ENCODE measurements at places on chromosomes 1 and 21.
A peak's percentile ranks its signal among the peaks of the same experiment; 100 is the strongest.

DNA sequence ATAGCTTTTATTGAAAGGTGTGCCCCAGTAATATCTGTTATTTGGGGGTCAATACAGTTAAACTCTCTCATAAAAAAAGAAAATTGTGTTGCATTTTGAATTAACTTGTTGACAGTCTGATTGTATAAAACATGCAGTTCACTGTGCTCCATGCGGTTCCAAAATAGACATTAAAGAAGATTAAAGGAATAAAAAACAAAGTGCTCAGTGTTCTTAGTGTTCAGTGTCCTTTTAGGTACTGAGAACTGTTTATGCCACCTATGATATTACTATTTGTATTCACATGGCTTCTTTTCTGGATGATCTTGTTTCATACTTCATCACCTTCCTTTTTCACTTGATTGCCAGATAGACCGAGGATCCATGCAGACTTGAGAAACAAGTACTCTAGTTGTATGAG, 15.3 kb upstream of the SGIP1 start:
- DNase-seq: no peak

GRCh38 chr1:242813490-242814091, 289.1 kb upstream of the PLD5 start:
- DNase-seq: no peak

- DNase-seq: no peak
Observed at GRCh38 chr1:42845866-42846256, 552 bp upstream of the ZNF691 start.

GRCh38 chr1:97685360-97685759, 235.5 kb downstream of the DPYD start:
- no peak for DNase-seq

DNA sequence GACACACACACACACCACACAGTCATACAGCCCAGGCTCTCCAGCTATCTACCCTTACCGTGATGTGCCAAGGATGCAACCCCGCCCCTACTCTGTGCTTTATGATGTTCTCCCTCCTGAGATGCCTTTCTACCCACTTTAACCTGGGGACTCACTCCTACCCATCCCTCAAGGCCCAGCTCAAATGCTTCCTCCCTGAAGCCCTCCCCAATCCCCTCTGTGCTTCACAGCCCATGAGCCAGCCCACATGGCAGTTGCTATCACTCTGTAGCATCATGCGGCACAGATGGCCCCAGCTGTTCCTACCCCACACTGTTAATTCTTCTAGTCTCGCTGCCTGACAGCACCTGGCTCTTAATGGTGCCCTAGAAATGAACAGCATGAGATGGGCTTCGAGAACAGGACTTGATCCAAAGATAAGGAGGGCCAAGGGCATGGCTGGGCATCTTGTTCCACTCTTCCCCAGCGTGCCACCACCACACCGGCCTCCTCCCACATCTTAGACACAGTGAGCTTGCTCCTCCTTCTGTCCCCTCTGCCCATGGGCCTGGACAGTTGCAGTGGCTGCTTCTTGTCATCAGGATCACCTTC, 109.8 kb downstream of the GLIS1 start:
- no peak for DNase-seq

GRCh38 chr1:77857552-77857951, 30.9 kb upstream of the NEXN start:
- no peak for DNase-seq

DNA sequence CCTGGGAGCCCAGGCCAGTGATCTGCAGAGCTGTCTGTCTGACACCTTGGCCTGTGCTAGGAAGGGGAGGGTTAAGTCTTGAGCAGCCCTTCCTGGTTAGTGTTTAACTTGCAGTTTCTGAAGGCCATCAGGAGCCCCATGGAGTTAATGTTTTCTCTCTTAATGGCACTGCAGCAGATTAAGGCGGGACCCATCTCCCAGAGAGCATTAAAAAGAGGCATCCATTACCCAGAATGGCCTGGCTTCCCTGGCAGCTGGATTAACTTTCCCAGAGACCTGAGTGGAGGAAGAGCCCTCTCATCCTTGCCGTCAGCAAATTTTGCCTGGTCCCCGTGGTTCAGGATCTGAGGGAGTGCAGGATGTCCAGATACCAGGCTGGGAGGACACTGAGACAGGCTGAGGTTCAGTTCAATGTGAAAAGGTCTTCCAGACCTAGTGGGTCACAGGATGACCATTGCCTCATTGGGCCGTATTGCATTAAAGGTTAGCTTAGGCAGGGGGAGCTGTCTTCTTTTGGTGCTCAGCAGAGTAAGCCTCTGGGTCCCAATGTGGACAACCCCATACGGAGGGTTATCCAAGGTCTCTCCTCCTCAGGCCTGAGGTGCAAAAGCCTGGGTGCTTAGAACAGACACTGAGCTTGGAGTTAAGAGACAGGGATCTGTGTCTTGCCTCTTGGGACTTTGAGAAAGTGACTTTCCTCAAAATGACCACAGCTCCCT, 522.6 kb downstream of the PTPRU start:
- no peak for DNase-seq

GRCh38 chr1:41856944-41857285, 61.8 kb downstream of the HIVEP3 start:
- DNase-seq: no peak

DNA sequence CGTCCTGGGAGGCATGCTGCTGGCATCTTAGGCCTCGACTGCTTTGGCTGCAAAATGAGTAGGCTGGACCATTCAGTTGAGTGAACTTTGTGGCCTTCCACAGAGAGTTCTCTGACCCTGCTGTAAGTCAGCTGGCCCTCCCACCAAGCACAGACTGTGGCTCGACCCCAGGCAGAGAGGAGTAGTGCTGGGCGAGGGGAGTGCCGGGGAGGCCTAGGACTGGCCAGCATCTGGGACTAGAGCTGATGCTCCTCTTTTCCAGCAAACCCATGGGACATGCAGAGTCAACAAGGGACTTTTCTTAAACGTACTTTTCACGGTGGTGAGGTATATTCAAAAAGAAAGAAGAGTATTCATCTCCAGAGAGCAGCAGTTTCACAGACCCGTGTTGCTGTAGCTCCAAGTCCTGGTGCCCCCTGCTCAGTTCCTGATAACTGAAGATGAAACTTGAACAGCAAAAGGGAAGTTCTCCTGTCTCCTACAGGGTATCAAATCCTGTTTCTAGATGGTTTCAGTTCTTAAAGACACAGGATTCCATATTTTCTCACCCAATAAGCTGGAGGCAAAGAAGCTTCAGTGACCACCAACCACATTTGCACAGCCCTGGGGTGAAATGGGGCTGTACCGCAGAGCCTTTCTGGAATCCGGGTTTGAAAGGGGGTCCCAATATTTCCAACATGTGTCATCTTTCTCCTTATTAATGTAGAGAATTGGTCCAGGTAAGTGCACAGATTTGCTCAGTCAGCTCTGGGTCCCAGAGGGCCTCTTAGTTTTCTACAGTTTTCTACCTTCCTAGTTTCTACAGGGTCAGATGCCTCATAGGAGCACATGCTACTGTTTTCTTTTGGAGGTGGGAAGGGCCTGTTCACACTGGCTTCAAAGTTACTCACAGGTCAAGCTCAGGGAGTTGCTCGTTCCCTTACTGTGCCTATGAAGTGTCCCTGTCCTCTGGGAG, 20.9 kb downstream of the BATF3 start:
- no peak for DNase-seq

GRCh38 chr1:65371544-65371943, 48.9 kb upstream of the LEPR start:
- DNase-seq: no peak

- DNase-seq: no peak
Observed at GRCh38 chr21:42550817-42551216, 37.2 kb downstream of the SLC37A1 start.

DNA sequence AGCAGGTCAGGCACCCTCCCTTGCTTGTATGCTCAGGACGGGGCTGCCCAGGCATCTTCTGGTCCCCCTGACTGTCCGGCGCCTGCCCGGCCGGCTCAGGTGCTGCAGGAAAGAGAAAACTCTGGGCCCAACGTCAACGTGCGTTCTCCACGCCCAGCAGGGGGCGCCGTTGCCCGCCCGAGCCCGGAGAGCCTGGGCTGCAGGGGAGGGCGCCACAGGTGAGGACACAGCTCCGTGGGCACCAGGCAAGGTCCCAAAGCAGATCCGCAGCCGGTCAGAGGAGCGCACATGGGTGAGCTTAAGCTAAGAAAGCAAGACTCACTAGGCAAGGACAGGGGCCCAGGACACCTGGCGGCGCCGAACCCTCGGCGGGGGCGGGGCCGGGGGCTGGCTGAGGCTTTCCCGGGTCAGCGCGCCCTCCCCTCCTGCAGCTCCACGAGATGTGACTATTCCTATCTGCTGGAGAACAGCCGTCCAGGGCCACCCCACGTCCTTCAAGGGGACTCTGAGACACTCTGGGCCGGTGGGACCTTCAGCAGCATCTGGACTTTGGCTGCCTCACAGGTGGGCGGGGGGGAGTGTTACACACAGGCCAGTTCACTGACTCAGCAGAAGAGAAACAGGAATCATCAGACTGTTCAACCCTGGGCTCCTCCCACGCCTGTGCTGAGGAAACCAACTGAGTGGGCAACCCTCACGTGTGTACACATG, 29.3 kb downstream of the KRTAP10-1 start:
- peak; percentile 49 for DNase-seq

DNA sequence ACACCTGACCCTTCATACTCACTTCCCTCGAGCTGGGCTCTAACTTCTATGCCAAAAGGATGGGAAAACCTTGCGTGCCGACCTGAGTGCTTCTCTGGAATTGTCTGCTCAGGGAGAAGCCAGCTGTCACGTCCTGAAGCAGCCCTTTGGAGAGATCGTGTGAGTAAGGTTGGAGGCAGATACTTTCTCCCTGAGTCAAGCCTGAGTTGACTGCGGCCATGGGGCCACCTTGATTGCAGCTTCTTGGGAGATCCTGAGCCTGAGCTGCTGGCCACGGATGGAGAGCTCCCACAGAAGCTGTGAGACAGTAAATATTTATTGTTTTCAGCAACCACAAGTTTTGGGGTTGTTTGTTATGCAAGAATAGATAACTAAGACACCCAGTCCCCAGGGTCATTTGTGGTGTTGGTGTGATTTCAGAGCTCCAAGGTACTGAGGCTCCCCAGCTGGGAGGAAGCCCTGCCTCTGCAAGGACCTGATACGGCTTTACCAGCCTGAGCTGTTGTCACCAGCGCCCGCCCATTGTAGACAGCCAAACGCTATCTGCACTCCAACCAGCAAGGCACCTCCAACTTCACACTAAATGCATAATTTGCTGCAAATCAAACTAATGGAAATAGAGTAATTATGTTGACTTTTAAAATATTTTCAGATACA, 531.6 kb downstream of the PTPRU start:
- DNase-seq: no peak

GRCh38 chr1:235122348-235122747, 6.3 kb downstream of the TOMM20 start:
- DNase-seq: no peak

GRCh38 chr1:221328371-221328770, 413.5 kb downstream of the DUSP10 start:
- DNase-seq: no peak

DNA sequence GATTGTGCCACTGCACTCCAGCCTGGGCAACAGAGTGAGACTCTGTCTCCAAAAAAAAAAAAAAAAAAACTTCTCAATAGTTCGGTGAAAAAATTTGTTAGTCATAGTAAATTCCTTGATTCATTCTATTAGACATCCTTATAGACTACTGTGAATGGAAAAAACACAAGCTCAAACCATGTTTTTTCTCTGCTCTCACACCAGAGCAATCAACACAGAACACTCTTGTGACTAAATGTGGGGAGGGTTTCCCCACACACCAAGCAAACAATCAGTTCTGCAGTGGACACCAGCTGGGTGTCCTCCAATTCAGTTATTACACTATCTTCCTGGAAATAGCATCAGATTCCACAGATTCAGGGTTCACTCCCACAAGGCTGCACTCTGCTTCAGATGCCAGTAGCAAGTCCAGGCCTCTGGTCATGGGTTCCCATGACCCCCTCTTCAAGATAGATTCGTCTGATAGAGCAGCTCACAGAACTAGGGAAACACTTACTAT, 69.1 kb upstream of the TEKT2 start:
- no peak for DNase-seq

DNA sequence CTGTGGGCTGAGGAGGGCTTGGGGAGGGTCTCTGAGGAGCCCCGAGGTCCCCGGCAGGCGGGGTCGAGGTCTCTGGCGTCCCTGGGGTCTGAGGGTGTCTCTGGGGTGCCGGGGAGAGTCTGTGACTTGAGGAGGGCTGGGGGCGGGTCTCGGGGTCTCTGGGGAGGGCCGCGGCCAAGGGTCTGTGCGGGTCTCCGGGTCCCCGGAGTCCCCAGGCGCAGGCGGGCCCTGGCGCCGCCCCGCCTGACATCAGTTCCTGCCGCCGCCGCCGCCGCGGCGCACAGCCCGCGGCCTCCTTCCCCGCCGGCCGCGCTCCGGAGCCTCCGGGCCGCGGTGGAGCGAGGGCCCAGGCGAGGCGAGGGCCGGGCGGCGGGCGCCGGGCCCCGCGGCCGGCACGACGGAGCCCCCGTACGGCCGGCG, at the start of gene PLEKHM2:
Gene PLEKHM2, plus strand, starts transcription at position 279 of the 420 bp plus-strand sequence. CDS start 239 bp downstream, outside the sequence.
- no peak for DNase-seq

DNA sequence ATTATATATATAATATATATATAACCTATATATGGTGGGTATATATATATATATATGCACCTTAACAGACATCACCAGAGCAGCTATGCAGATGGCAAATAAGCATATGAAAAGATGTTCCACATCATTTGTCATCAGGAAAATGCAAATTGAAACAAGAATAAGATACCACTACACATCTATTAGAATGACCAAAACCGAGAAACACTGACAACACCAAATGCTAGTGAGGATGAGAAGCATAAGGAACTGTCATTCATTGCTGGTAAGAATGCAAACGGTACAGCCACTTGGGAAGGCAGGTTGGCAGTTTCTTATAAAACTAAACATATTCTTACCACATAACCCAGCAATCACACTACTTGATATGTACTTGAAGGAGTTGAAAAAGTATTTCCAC, 219.8 kb upstream of the PRMT6 start:
- DNase-seq: no peak

DNA sequence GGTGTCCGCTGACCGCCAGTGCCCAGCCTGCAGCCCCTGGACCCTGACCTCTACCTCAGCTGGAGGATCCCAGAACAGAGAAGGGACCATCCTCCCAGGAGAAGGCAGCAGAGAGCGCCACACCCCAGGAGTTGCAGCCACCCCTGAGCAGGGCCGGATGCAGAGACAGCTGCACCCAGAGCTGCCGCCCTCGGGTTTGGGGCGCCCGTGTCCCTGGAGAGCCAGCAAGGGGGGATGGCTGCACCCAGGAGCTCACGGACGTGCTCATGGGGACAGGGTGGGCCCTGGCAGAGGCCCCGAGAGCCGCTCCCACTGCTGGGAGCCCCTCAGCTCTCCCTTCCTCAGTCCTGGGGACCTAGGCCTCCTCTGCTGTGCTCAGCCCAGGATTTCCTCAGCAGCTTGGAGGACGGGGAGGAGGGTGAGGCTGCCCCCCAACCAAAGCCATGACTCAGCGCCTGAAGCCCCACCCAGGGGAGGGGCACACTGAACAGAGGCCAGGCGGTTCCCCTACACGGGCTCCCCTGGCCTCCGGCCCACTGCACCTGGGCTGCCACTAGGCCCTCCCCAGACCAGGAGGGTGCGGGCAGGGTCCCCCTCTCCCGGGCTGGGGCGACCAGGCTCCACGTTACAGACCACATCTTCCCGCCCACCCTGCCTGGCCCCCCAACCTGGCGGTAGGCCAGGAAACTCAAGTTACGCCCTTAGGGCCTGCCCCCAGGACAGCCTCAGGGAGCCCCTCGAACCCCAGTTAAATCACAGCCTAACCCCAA, 2.2 kb downstream of the ACAP3 start:
- peak; percentile 40 for DNase-seq

Data from activated CD8-positive, alpha-beta memory T cell treated with anti-CD3 and anti-CD28 coated beads for 1 hour (primary cell).